ENCODE measurements at places on chromosomes 4 and X.
A peak's percentile ranks its signal among the peaks of the same experiment; 100 is the strongest.

- DNase-seq = no peak
Observed at GRCh38 chr4:114368751-114369150, 229.9 kb upstream of the UGT8 start.

DNA sequence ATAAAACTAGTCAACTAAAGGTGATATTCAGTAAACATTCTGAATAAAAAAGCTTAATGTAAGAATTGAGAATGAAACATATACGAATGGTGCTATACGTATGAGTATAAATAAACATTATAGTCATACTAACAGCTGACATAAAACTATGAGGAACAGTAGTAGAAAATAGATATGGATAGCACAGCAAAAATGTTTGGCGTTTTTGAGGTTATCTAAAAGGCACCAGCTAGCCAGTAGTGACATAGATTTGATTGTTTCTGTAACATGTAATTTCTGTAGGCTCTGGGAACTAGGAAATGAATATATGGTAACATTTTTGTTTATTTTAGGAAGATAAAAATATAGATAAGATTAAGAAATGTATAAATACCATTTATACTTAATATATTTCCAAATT is 69.3 kb downstream of the SNX25 start:
- no peak for DNase-seq

DNA sequence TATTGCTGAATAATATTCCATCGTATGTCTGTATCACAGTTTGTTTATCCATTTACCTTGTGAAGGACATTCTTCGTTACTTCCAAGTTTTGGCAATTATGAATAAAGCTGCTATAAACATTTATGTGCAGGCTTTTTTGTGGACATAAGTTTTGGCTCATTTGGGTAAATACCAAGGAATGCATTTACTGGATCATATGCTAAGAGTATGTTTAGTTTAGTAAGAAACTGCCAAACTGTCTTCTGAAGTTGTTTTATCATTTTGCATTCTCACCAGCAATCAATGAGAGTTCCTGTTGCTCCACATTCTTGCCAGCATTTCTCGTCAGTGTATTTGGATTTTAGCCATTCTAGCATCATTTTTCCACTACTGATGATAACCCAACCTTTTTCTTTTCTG is 232.7 kb upstream of the NR3C2 start:
- no peak for DNase-seq

DNA sequence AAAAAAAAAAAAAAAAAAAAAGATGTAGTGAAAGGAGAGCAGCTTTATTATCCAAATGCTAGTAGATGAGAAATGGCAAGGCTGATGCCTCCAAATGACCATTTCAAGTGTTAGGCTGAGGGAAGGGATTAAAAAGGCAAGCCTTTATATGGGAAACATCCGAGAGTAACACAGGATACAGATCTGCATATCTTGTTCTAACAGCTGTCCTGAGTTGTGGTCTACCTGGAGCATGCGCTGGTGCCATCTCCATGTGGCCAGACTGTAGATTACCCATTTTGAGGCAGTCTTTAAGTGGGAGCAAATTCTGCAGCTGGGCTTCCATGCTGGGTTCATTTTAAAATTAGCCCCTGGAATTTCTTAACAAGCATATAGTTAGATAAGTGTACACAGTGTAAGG is 26.0 kb upstream of the ELF2 start:
- no peak for DNase-seq

- DNase-seq = no peak
Observed at GRCh38 chr4:80309294-80310004, 26.1 kb upstream of the CFAP299 start.

DNA sequence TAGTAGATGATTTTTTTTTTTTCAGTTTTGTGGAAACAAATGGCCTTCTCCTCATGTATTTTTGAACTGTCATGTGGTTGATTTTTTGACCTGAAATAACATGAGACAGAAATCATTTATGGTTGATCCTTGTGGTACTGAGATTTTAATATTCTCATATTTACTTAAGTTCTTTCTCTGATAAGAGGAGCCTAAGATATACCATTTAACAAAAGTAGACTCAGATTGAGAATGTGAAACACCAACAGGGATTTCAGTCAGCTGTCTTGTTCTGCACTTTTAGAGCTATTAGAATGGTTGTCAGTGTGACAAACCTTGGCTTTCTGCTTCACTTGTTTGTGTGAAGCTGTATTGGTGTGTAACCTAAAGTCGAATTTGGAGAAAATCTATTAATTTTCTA is 575.7 kb downstream of the SPOCK3 start:
- no peak for DNase-seq

DNA sequence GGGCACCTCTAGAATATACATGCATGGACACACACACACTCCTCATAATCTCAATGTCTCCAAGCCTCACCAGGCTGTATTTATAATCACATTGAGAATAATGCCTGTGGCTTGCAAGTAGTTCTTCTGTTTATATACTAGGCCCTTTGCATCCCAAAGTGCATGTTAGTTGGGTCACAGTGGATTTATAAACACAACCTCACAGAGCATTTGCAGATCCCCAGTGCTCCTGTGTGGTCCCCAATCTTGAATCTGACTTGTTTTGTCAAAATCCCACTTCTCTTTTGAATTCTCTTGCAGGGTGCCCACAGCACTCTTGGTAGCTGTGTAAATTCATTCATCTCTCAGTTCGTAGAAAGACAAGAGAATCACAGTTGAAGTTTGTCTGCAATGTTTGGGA is 49.6 kb upstream of the PROM1 start:
- no peak for DNase-seq

GRCh38 chr4:122044501-122044900 is 92.6 kb upstream of the TRPC3 start:
- no peak for DNase-seq

DNA sequence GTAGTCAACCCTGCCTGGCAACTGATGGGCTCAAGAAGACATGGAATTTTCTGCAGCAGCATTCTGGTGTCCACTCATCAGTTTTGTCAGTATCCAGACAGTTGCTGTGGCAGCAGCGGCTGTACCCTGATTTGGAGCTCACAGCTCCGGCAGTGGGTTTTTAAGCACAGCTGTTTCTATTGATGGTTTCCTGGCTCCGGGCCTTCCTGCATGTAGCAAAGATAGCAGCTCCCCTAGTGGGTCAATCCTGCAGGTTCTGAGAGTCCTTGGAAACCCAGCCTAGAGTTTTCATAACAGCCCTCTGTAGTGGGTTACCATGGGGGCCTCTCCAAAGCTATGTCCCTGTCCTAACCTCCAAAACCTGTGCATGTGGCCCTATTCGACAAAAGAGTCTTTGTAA is 84.0 kb upstream of the ATP6AP2 start:
- no peak for DNase-seq

- peak; percentile 39 for DNase-seq
Observed at GRCh38 chrX:148380650-148381561, 119.5 kb upstream of the AFF2 start.

GRCh38 chr4:3201718-3202702 is 46.9 kb upstream of the MSANTD1 start:
- DNase-seq = peak; percentile 45

- no peak for DNase-seq
Observed at GRCh38 chrX:38108364-38108763, 102.0 kb downstream of the SYTL5 start.

GRCh38 chrX:17020851-17021821 is 74.7 kb downstream of the REPS2 start:
- DNase-seq = no peak

DNA sequence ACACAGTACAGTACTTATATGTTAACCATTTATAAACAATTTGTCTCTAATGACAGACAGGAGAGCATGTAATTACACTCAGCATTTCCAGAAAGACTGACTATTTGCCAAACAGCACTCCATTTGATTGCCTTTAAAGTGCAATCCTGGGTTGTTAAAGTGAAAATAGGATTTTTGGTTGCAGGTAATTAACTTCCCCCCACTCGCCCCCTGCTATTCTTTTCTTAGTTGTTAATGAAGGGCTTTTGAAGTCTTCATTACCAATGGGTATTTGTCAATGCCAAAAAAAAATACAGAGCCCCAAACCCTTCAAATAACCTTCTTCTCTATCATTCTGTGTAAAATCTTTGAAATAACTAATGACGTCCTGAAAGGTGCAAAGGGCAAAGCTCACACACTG is 825.6 kb downstream of the STPG2 start:
- no peak for DNase-seq

GRCh38 chrX:55336176-55336575 is 71.5 kb upstream of the PAGE3 start:
- DNase-seq = no peak

DNA sequence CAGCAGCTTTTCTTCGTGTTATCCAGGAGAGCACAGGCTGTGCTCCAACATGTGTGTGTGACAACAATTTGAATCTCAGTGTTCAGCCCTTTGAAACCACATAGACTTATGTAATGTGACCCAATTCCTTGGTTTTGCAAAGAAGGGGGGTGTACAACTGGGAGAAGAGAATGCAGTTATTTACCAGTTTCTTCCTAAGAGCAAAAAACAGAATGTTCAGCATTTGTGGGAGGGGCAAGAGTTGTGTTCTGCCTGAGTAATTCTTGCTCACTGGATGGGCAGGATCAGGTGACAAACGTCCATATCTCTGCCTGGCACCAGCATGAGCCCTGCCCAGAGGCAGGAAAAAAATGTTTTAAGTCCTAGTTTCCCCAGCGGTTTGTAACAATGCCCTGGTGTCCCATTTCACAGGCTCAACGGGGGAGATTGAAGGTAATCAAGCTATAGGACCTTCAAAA is 72.0 kb downstream of the PRPS1 start:
- no peak for DNase-seq
